ENCODE measurements at places on chromosomes 7 and 10. TPM values are rescaled to one million over a fixed set of nuclear protein-coding genes. Genes with fewer than 3 reads are reported as not detected.

The DOCK4 gene
- 6.8 TPM for total RNA-seq

The STAG3 gene
- 0.28 TPM for total RNA-seq

The GHRHR gene
- not detected for total RNA-seq

The SLC13A1 gene
- total RNA-seq = not detected

The TUBAL3 gene
- not detected for total RNA-seq

The AKR1C4 gene
- not detected for total RNA-seq

The UTF1 gene
- total RNA-seq = not detected

The PAPOLB gene
- total RNA-seq = 0.14 TPM

The MEIG1 gene
- not detected for total RNA-seq

The CUZD1 gene
- 0.55 TPM for total RNA-seq

The CCNY gene
- 71.9 TPM for total RNA-seq
